ENCODE measurements at places on chromosomes 16 and 17. TPM values are rescaled to one million over a fixed set of nuclear protein-coding genes. Genes with fewer than 3 reads are reported as not detected.

DNA sequence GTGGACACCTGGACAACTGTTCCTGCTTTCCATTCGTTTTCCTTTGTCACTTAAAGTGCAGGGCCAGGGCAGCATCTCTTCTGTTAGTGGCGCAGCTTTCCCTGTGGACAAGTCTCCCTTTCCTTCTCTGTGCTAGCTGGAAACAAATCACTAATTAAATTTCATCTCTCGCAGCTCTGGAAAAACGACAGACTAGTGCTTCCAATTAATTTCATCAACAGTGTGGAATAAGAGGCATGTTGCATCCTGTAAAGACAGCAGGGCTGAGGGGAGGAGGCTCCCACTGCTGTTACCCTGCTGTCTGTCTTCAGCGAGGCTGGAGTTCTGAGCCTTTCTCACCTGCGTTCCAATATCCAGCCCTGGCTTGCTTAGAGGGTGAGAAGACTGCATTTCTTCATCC lies 352.1 kb upstream of the HSBP1 start:
- no peak for DNase-seq

- no peak for DNase-seq
These were observed 5.6 kb upstream of the MPHOSPH6 start for GRCh38 chr16:82175627-82176026.

Gene MAPT
- 3.9 TPM for total RNA-seq

GRCh38 chr17:6789146-6789545 lies 13.1 kb downstream of the FBXO39 start:
- DNase-seq = no peak

Gene TBC1D3I
- not detected for total RNA-seq

GRCh38 chr17:59289981-59290301 lies 41.5 kb upstream of the YPEL2 start:
- no peak for DNase-seq

- no peak for DNase-seq
These were observed 45.6 kb downstream of the ERN1 start for GRCh38 chr17:64084086-64084939.

GRCh38 chr16:68478526-68479250 lies 30.4 kb upstream of the SMPD3 start:
- DNase-seq = no peak

Gene KRTAP1-3
- not detected for total RNA-seq

- DNase-seq = no peak
These were observed 534 bp downstream of the ARL2BP start for GRCh38 chr16:57245472-57246113.

DNA sequence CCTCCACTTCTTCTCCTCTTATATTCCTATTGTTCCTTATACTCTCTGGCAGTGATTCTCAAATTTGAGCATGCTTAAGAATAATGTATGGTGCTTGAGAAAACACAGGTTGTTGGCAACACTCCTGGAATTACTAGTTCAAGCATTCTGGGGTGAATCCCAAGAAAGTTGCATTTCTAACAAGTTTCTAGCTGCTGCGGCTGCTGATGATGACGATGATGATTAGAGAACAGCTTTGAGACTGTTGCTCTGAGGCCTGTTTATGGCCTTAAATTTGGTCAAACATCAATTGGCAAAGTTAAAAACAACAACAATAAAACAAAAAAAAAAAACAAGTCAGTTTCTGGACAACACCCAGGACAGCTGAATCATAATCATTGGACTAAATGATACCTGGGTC lies 961.9 kb downstream of the CDH11 start:
- no peak for DNase-seq

Gene RBFOX1
- not detected for total RNA-seq

Gene ZNF319
- 7.0 TPM for total RNA-seq

DNA sequence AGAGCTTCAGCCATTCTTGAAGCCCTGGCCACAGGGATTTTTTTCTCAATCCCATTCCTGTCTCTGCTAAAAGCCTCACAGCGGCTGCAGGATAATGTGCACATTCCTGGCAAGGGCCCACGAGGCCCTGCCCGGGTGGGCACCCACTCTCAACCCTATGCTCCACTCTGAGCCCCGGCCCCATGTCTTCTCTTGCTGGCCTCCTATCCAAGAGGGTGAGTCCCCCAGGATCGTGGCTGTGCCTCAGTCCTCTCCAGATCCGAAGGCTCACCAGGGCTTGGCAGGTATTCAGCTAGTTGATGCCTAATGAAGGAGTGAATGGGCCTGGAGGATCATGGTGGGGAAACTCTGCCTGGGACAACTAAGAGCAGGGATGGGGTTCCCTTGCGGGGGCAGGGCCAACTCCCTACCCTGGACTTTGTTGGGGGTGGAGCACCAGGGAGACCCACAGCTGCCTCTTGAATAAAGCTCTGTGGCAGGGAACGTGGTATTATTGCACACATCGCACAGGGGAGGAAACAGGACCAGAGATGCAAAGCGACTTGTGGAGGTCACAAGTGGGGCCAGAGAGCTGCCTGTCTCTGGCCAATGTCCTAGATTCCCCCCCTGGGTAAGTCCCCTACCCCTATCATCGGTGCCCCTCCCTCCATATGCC lies 5.4 kb downstream of the ARHGAP27 start:
- peak; percentile 44 for DNase-seq

DNA sequence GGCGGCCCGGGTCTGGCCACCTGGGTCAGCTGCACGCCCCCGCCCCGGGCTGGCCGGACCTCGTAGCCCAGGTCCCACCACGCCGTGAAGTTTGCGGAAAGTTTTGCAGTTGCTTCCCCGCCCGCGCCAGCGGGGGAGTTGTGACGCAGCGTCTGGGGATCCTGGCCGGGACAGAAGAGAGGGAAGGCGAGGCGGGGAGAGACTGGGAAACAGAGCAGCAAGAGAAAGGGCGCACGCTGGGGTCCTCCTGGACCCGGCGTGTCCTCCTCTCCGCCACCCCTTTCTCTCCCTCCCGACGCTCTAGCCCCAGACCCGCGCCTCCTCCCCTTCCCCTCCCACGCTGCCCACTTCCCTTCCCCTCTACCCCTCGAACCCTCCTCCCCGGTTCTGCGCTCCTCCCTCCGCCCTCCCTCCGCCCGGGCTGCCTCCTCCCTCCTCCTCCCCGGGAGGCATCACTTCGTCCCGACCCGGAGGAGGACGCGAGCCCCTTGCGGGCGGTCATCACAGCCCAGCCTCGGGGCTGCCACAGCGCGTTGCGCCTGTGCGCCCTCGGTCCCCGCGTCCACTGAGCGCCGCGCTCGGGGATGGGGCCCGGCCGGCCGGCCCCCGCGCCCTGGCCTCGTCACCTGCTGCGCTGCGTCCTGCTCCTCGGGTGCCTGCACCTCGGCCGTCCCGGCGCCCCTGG lies at the start of gene MRC2:
Gene MRC2 (plus strand): TSS at position 452 of the 685 bp plus-strand sequence. CDS start 133 bp downstream, at position 585.
- peak; percentile 89 for DNase-seq

Gene KRTAP1-5
- not detected for total RNA-seq

Gene C1QTNF8
- total RNA-seq = not detected

DNA sequence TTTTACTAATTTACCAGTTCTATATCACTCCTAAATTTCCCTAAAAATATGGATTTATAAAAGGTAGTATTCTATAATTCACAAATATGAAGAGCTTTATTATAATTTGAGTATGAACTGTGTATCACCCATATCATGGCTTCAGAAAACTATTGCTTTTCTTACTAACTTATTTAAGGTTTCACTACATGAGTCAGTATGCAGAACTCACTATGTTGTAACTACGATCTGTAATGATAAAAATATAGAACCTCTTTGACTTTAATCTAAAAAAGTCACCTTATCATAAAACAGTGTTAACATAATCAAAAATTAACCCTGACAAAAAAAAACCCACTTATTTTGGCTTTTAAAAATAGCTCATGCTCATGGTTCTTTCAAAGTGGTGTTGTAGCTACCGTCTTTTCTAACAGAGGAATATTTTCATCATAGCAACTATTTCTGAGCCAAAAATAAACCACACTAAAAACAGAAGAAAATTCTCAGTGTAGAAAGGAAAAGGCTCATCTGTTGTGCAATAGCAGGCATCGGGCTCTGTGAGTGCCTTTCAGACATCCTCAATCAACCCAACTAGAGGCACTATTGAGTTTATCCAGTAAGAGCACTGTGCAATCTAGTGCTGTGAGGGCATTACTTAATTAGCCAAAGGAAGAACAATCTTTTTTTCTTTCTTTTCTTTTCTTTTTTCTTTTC lies 42.1 kb downstream of the ITGAM start:
- DNase-seq = peak; percentile 57

Gene SSTR5
- not detected for total RNA-seq

GRCh38 chr17:55549140-55549539 lies 37.9 kb upstream of the SMIM36 start:
- DNase-seq = no peak

DNA sequence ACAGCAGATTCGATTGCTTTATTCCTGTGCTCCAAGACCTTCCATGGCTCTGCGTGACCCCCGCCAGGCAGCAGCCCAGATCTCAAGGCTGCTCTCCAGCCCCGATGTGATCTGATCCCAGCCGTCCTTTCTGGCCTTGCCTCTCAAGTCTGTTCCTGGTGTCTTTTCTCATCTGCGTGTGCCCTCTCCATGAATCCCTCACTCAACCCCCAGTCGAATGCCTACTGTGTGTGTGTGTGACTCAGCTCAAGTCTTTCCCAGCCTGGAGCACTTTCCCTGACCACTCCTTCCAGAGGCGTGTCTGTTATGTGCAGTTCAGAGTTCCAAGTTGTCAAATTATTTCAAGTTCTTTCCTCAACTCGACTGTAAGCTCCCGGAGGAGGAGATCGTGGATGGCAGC lies 64.0 kb downstream of the MRM1 start:
- no peak for DNase-seq

Gene PLCG2
- total RNA-seq = 48.4 TPM

Gene NXPH3
- 72.0 TPM for total RNA-seq

GRCh38 chr17:42697108-42697811 lies 14.9 kb downstream of the CNTNAP1 start:
- no peak for DNase-seq

Gene NMRAL1
- 23.5 TPM for total RNA-seq

GRCh38 chr17:21001813-21002221 lies 41.0 kb downstream of the USP22 start:
- no peak for DNase-seq

DNA sequence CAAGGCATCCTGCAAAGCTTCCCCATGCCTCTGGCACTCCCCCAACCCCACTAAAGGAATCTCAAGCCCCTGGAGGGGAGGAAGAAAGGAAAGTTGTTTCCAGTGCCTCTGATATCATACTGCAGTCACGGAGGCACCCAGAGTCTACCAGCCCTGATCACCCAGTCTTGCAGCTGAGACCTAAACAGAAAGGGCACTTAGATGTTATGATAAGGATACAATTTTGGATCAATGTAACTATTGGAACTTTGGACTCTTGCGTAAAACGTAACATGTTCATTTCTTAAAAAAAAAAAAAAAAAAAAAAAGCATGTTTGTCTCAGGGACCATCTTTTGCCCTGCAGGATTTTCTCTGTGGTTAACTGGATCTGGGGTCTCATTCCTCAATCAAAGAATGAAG lies 52.4 kb upstream of the COX10 start:
- DNase-seq = no peak

DNA sequence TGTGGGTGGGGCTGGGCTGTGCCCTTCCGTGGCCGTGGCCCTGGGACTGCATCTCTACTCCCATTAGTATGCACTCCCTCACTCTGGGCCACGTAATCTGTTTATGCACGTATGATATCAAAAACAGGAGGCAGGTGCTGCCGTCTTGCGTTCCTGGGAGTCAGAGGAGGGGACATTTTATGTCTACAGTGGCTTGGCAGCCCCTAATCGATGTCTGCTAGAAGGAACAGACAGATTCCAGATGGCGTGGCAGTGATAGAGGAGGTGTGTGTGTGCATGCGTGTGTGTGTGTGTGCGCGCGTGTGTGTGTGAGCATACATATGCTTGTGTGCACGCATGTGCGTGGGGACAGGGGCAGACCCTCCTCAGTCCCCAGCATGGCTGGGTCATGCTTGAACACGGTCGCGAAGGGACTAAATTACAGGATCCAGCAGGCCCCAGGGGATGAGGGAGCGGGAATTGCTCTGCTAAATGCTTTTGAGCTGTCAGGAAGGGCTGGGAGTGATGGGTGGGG lies 44.7 kb downstream of the SREBF1 start:
- no peak for DNase-seq

- no peak for DNase-seq
These were observed 10.5 kb downstream of the TIMM22 start for GRCh38 chr17:1007310-1008007.

Gene ABCA10
- 6.3 TPM for total RNA-seq

DNA sequence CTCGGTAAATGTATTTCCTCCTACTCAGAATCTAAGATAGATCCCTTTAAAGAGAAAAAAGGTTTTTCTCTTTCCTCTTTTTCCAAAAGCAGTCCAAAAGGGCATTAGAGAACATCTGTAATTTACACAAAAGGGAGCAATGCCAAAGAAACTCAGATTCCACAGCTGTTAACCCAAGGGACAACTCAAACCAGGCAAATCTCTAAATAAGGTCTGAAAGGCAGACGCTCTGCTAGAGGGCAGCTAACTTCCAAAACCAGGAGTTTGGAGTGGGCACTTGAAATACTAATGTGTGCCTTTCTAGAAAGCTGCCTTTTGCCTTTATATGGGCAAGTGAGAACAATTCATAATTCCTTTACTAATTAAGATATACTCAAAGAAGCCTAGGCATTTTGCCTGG lies 435.7 kb downstream of the ZFHX3 start:
- no peak for DNase-seq

All from aorta (tissue), 5 donors.